Activated naive CD4-positive, alpha-beta T cell treated with anti-CD3 and anti-CD28 coated beads, Interleukin-2, amount 50 U/mL, for 16 hours (primary cell): ENCODE measurements at places on chromosomes 6 and 20.

DNA sequence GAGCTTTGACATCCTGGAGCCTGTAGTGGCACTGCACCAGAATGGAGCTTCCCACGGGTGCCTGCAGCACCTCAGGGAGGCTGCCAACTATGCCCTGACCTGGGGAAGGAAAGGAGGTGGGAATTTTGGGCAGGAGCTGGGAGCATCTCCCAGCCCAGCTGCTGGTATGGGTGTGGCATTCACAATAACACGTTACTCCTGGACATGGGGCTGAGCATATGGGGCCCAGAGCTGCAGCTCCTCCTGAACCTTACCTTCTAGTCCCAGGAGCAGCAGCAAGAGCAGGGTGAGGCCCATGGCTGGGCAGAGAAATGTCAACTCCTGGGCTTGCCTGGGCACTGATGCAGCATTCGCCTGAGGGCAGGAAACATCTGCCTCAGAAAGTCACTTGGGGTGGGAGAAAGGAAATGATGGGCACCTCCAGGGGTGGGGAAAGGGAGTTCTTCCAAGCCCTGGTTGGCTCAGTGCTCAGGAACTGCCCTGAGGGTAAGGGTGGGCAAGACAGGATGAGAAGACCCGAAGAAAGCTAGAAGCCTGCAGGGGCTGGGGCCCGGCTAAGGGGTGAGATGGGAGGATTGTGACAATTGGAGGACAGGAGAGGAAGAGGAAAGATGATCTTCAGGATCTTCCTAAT lies at the start of gene TREML1:
Gene TREML1 (minus strand): TSS at position 356 of the 634 bp plus-strand sequence. CDS start 59 bp downstream, at position 297.
- no peak for DNase-seq

DNA sequence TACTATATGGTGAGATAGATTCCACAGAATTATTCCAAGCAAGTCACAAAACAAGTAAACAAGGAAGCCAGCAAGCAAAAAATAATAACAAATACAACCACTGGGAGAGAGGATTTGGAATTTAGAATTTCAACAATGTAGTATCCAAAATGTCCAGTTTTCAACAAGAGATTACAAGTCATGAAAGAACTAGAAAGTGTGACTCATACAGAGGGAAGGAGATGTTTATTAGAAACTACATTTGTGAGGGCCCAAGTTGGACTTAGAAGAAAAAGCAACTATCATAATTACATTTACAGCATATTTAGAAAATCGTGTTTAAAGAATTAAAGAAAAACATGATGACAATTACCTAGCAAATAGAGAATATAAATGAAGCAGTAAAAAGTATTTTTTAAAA lies 494.6 kb upstream of the ID4 start:
- no peak for DNase-seq

DNA sequence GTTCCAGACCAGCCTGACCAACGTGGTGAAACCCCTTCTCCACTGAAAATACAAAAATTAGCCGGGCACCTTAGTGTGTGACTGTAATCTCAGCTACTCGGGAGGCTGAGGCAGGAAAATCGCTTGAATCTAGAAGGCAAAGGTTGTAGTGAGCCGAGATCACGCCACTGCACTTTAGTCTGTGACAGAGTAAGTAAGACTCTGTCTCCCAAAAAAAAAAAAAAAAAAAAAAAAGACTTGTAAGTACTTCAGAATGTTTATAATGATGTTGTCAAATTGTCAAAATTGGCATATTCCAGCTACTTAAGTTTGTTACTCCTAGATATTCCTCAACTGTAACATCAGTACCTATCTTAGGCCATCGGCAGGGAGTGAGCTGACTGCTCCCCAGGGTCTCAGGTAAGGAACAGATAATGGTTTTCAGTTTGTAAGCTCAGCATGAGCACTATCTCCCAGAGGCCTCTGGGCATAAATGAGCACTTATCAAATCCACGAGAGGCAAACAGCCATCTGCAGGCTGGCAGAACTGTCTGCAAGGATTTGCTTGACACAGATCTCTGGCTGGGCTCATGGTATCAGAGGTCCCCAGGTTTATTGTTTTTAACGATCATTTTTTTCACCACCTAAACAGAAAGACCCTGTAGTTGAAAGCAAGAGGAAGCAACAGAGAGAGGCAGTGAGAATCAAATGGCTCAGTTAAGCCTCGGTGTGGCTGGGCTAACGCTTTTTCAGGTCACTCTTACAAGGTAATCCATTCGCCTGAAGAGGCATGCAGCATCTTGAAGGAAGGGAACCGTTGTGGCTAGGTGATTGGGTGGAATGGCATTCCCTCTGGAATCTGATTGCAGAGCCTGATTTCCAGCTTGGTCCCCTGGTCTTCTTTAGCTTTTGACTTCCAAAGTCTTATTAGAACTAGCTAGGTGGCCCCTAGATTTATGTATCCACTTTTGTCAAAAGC lies 115.9 kb downstream of the LY86 start:
- DNase-seq = no peak

- peak; percentile 91 for DNase-seq
These were observed at the start of gene TAF8 for GRCh38 chr6:42050297-42051267. TSS of gene TAF8 (plus strand) at chr6:42050524. CDS start at chr6:42050542, 18 bp downstream.

DNA sequence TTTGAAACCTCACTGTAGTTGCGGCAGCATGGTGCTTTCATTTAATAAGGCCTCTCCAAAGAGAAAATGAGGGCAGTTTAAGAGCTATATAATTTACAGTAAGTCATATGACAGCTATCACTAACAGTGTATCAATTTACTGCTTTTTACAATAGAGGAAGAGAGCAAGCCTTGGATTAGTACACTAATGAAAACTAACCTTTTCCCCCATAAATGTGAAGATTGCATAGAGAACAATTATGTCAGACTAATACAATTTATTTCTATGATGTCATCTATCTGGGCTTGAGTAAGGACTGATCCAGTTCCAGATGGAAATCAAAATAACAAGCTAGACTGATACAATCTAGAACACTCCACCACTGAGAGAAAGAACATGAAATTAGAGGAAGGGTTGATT lies 78.1 kb upstream of the FAM83B start:
- DNase-seq = no peak

DNA sequence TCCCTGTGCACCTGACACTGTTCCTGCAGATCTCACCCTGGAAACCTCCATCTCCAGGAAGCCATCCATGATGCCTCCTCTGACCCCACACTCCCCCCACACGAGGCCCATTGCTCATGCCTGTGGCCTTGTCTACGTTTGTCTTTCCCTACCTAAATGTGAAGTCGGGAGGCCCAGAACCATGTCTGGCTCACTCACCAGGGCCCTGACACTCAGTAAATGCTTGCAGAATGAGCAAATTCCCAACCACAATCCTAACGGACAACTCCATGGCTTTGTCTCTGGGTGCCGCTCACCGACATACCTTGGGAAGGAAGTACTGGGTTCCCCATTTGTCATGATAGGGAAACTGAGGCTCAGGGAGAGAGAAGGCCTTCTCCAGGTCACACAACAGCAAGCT lies 7.3 kb downstream of the PEDS1 start:
- no peak for DNase-seq

DNA sequence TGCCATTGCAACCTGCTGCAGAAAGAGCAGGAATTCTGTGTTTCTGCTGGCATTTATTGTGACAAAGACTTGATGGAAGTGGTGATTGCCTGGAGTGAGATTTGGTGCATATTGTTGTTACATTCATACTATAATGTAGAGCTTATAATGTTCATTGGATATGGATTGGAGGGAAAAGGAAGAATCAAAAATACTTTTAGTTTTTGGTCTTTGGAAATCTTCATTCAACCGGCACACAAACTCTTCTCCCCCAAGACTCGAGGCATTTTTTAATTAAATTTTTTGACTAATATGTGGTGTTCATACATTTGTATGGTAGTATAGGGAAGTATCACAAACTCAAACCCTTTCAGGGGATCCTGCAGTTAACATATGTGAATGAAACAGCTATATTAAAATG lies 380.8 kb downstream of the DOK5 start:
- DNase-seq = no peak

DNA sequence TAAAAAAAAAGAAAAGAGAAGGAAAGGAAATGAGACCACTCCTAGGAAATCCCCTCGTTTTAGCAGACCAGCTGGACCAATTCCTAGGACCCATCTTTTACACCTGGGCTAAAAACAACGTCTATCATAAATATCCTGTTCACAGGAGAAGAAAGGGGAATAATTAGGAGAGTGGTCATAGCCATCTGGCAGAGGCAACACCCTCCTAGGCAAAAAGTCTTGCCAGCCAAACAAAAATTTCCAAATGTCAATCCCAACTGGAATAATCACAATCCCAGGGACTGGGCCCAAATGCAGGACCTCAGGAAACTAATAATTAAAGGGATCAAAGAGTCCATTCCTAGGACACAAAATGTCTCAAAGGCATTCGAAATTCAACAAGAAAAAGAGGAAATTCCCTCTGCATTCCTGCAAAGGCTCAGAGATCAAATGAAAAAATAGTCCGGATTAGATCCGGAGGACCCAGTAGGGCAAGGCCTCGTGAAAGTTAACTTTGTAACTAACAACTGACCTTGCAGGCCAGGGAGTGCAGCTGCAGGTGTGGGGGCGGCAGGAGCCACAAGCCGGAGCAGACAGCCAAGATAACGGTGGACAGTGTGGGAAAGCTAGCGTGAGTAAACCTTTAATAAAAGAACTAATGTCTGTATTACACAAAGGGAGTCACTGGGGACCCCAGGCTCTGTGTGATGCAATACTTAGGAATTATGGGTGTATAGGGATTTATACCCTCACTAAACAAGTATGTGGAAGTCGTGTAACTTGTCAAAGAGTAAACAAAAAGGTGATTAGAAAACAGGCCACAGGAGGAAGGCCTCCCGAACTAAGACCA lies 11.7 kb downstream of the LCA5 start:
- no peak for DNase-seq

DNA sequence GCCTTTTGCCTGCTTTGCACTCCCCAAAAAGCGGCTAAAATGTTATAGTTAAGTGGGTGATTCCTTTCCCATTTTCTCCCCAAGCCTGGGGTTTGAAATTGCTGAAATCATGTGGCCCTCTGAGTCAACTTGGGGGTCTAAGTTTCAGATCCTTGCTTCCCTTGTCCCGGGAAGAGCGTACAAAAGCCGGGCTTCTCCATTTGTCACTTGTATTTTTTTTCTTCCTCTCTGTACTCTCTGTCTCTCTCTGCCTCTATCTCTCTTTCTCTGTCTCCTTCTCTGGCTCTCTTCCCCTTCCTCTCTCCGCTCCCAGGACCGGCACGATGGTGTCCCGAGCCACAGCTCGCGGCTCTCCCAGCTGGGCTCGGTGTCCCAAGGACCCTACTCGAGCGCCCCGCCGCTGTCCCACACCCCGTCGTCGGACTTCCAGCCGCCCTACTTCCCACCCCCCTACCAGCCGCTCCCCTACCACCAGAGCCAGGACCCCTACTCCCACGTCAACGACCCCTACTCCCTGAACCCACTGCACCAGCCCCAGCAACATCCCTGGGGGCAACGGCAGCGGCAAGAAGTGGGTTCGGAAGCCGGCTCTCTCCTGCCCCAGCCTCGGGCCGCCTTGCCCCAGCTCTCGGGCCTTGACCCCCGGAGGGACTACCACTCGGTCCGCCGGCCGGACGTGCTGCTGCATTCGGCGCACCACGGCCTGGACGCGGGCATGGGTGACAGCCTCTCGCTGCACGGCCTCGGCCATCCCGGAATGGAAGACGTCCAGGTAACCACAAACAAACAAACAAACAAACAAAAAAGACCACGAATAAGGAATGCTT lies 4.6 kb downstream of the TFAP2B start:
- no peak for DNase-seq

GRCh38 chr6:154474648-154475428 lies 35.6 kb downstream of the CNKSR3 start:
- DNase-seq = no peak

GRCh38 chr6:43478008-43478372 lies 620 bp downstream of the TJAP1 start:
- DNase-seq = no peak

GRCh38 chr6:138833816-138834539 lies 38.1 kb downstream of the ECT2L start:
- DNase-seq = no peak

GRCh38 chr6:92715991-92716390 lies 703.4 kb downstream of the EPHA7 start:
- no peak for DNase-seq

- DNase-seq = no peak
These were observed 61.9 kb downstream of the KCNQ5 start for GRCh38 chr6:72683797-72684196.

- no peak for DNase-seq
These were observed 95.3 kb downstream of the EPB41L2 start for GRCh38 chr6:130967502-130968445.

DNA sequence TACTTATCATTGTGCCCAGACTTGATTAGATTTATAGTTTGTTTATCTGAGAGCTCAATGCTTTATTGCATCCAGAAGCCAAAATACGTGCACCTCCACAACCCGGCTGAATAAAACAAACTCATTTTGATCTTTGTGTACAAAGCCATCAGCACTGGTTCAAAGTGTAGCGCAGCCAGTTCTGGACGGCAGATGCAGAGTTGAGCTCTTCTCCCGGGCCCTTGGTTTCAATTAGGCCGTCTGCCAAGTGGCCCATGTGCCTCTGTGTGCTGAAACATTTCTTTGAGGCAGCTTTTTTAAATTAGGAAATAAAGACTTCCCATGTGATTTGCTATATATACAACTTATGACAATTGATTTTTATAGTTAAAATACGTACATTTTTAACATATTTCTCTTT lies 96.2 kb upstream of the RSPO3 start:
- no peak for DNase-seq

DNA sequence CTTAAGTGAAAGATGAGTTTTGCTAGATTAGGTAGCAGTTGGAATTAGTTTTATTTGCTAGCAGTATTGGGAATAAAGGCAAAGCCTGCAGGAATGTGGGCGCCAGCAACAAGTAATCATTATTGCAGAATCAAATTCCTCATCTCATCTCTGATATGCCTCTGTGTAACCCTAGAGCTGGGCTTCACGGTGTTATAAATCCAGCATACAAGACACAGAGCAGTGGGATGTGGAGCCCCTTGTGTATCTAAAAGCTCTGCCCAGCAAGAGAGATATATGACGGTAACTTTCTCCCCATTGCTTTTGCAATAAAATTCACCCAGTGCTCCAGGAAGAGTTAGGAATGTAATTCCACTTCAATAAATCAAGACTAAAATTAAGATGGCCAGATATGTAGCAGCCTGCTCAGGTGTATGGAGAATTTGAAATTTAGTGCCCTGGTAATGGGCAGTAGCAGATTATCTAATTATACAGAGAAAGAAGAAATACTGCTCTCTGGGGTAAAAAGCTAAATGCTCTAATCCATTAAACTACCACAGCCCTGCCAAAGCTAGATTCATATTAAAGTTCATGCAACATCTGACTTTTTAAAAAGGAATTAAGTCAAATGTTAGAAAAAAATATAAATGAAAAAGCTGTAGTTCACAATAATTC lies 5.6 kb upstream of the BLOC1S5 start:
- no peak for DNase-seq

GRCh38 chr6:167683028-167683862 lies 143.5 kb upstream of the AFDN start:
- DNase-seq = no peak

GRCh38 chr6:143522039-143522600 lies 10.6 kb upstream of the FUCA2 start:
- no peak for DNase-seq
